ENCODE measurements at places on chromosomes 7 and 10.

DNA sequence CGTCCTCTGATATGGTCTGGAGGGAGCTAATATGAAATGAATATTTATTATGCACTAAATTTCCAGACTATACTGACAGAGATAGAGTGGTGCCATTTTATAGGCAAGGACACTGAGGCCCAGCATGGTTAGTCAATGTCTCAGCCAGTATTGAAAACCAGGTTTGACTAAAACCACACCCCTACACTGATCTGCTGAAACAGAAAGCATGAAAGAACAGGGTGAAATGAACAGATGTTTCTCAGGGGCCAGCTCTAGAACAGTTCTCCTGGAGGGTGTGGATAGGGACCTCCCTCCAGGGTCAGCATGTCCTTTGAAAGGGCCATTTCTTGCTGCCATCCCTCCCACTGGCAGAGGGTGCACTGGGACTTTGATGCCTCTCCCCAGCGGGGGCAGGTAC is 700.5 kb downstream of the GRID1 start:
- DNase-seq, result no peak

DNA sequence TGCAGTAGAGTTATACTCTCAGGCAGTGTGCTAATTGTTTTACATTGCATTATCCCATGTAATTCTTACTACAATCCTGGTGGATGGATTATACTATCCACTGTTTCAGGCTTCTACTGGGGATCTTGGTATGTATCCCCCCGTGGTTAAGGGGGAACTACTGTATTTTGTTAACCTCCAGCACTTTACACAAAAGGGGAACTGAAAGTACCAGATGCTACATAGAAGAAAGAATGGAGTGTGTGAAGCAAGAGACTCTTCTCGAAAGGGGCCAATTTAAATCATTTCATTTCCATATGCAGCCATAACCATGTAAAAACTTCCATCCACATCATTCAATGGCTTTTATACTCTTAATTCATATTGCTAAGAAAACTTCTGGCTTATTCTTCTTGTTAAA is 69.4 kb downstream of the C1GALT1 start:
- no peak for DNase-seq

DNA sequence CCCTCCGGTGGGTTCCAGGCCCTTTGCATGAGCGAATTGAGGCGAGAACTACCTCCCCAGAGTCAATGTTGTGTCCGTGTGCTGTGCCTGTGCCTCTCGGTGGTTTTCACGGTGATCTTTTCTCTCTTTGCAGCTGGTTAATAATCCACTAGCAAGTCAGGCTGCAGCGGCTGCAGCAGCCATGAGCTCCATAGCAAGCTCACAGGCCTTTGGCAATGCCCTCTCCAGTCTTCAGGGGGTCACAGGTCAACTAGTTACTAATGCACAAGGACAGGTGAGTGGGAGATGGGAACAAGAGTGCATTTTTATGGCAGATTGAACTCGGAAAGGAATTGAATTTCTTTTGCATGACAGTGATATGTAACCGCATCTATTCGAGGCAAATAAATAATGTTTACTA is 159.7 kb upstream of the YAE1 start:
- no peak for DNase-seq

DNA sequence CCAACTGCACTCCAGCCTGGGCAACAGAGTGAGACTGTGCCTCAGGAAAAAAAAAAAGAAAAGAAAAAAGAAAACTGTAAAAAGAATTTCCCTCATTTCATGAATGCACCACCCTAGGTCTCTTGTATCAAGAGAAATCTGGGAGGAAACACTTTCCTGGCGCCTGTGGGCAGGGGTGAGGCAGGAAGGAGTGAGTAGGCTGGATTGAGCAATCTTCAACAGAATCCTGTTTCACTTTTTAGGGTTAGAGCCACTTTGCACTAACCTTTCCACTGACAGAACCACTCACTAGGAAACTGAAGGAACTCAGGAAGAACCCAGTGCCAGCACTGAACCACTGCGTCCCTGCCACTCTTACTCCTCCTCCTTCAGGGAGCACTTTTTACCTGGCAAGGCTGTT is 282.1 kb downstream of the CCDC3 start:
- DNase-seq, result no peak

GRCh38 chr10:27525819-27526218 is 21.7 kb downstream of the RAB18 start:
- peak; percentile 54 for DNase-seq

GRCh38 chr7:26531926-26532325 is 240.3 kb downstream of the SNX10 start:
- DNase-seq, result no peak

DNA sequence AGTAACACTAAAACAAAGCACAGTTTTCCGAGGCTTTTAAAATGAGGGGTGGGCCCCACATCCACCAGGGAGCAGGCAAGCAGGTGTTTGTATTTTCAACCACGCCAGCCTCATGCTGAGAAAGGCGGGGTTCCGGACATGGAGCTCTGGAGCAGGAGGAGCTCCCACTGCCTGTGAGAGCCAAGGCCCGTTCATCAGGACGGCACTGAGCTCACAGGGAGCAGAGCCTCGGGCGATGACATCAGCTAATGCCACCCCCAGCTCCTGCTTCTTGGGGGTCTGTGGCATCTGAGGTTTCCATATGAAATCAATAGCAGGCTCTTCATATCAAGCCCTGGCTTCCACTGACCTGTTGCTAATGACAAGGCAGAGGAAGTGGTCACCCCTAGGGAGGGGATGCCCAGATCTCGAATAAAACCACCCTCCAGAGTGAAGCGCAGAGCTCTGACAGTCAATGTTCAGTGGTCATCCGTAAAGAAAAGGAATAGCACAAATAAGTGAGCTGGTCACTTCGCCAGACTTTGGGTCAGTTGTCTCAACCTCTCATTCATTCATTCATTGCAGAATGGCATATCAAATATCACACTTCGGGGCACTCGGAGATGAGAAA is 89.1 kb downstream of the TNS3 start:
- no peak for DNase-seq

GRCh38 chr10:49609283-49610113 is 612 bp upstream of the SLC18A3 start:
- no peak for DNase-seq

DNA sequence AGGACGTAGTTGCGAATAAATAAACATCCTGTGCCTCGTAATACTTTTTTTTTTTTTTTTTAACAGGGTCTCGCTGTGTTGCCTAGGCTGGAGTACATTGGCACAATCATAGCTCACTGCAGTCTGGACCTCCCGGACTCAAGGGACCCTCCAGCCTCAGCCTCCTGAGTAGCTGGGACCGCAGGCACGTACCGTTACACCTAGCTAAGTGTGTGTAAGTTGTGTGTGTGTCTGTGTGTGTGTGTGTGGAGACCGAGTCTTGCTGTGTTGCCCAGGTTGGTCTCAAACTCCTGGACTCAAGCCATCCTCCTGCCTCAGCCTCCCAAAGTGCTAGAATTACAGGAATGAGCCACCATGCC is 573 bp upstream of the PON2 start:
- no peak for DNase-seq
